ENCODE measurements at places on chromosomes 16 and 17.

DNA sequence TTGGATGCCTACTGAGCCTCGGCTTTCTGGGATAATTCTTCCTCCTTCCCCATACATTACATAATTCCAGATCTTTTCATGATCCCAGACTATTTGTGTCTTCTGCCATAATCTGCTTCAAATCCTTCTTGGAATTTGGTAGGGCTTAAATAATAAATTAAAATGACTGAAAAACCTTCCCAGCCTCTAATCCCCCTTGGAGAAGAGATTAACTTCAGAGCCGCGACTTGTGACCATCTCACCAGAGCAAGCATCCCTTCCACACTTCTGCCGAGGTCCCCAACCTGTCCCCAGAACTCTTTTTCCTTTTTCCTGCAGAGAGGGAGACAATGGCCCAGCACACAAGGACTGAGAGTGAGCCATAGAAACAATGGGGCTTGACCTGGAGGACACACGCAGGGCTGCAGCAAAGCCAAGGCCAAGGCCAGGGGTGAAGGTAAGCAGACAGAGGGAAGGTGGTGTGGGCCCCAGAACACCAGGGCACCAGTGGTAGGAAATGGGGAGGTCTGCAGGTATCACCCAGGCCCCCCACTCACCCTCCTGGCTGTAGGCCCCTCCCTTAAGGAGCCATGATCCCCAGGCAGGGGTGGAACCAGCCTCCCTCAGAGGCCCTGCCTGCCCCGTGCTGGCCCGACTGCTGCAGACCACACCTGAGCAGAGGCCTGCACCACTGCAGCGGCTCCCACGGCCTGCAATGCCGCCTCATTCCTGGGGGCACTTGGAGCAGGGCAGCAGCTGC is 9.6 kb upstream of the BCAR1 start:
- peak; percentile 69 for DNase-seq

GRCh38 chr17:59389066-59389465 is 57.6 kb downstream of the YPEL2 start:
- no peak for DNase-seq

DNA sequence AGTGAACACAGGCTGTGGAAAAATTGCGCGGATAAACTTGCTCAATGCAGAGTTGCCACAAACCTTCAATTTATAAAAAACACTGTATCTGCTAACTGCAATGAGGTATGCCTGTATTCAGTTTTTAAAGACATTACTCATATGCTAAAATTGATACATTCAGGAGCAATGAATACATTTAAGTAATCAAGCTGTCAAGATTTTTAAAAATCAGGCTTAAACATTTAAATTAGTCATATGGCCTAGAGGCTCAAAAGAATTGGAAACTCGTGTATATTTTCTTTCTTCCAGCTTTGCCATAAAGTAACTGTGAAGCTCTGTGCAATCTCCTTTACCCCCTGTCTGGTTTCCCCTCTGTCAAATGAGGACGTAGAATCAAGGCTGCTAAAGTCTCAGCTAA is 4.1 kb downstream of the SYNRG start:
- no peak for DNase-seq

DNA sequence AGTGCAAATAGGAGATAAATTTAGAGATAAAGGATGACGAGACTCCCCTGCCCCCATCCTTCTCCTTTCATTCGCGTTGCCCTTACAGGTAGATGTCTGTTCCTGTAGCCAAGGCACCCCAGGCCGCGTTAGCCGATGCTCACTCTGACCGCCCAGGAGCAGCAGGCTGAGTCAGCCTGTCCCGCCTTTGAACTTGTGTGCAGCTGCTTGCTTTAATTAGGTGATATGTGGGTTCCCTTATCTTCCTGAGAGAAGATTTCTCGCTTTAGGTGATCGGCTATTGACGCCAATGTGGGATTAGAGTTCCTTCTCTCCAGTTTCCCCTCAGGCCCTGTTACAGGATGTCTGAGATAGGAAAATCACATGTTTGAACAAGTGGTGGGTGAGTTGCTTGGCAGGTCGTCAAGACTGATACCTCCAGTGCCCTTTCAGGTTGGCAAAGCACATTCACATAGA is 119.5 kb downstream of the MSI2 start:
- peak; percentile 55 for DNase-seq

GRCh38 chr17:45948881-45949624 is 50.0 kb upstream of the STH start:
- peak; percentile 57 for DNase-seq

- DNase-seq, result no peak
These were observed 149.0 kb upstream of the PLCG2 start for GRCh38 chr16:81629896-81630634.

- DNase-seq, result no peak
These were observed 19.7 kb downstream of the DEXI start for GRCh38 chr16:10922328-10923145.

DNA sequence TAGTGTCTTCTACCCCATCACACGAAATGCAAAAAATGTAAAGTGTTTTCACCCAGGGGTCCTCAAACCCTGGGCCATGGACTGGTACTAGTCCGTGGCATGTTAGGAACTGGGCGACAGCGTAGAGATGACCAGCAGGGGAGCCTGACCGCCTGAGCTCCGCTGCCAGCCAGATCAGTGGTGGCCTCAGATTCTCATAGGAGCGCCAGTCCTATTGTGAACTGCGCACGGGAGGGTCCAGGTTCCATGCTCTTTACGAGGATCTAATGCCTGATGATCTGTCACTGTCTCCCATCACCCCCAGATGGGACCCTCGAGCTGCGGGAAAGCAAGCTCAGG is 4.5 kb downstream of the SCARF1 start:
- DNase-seq, result no peak
